ENCODE measurements at places on chromosomes 7 and 10.

DNA sequence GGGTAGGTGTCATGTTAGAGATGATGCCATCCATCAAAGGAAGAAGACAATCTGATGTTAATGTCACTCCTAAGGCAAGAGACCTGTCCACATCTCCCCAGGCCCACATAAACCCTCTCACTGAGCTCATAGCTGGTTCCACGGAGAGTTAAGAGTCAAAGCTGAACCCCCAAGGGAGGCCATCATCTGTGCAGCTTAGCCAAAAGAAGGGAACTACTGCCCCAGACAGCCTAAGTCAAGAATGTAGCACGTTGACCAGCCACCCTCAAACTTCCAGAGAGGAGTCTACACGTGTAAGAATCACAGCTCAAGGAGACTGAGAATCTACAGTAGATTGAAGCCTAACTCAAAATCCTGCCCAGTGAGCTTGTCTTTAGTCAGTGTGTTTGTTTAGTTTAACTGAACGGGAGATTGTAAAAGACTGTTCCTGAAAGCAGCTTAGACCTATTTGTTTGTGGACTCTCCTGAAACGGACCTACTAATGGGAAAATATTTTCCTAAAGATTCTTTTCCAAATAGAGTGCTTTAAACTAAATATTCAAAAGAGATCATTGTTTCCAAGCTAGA, 192.7 kb upstream of the NFE2L3 start:
- no peak for DNase-seq

- no peak for DNase-seq
These were observed at the start of gene PPP1R17 for GRCh38 chr7:31687024-31687748. Gene PPP1R17 (plus strand): TSS chr7:31687215. CDS start chr7:31692442, 5,227 bp downstream.

- DNase-seq, result no peak
These were observed 14.2 kb downstream of the UCMA start for GRCh38 chr10:13219685-13220670.

DNA sequence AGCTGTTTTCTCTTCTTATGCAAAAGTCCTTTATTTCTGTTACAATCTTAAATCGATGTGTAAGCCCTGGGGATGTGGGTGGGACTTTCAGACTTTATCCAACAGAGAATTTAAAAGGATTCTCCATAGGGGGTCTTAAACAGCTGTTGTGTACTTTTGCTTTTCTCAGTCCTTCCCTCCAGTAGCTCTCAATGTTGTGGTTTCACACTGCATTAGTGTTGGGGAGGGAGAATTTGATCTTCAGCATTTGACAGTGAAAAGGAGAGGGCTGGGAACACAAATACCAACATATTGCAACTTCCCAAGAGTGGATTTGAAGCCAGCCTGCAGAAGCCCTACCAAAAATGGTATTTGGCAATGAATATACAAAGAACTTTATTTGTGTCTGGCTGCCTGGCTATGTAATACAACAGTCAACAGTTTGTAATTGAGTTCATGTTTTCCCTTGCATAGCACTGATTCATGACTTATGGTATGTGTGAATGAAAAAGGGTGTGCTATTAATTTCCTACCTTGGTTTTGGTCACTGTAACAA, 80.1 kb upstream of the CAPZA2 start:
- no peak for DNase-seq

GRCh38 chr7:114426824-114427223, 12.2 kb downstream of the FOXP2 start:
- DNase-seq, result no peak

GRCh38 chr7:97224316-97224715, 106.8 kb downstream of the SDHAF3 start:
- no peak for DNase-seq

DNA sequence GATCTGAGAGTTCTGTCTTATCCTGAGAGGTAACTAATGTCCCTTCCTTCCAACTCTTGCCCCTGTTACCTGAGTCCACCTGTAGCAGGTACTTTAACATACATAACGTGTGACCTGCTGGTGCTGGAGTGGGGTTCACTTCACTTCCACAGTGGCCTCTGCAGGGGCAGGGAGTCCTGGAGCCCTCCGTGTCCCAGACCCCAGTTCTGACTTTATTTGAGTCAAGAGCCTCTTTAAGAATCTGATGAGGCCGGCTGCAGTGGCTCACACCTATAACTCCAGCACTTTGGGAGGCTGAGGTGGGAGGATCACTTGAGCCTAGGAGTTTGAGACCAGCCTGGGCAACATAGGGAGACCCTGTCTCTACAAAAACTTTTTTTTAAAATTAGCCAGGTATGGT, 117.0 kb upstream of the RET start:
- no peak for DNase-seq

Measured in GM19239 (cell line).